ENCODE measurements at places on chromosomes 6 and 20. TPM values are rescaled to one million over a fixed set of nuclear protein-coding genes. Genes with fewer than 3 reads are reported as not detected.

The RAB44 gene
- 0.30 TPM for total RNA-seq

The FRS3 gene
- 2.7 TPM for total RNA-seq

The EPB41L1 gene
- total RNA-seq: 59.2 TPM

The TRDN gene
- not detected for total RNA-seq

The PGBD1 gene
- 2.0 TPM for total RNA-seq

The L3MBTL3 gene
- 13.1 TPM for total RNA-seq

The LPIN3 gene
- 65.3 TPM for total RNA-seq

The EYA4 gene
- 0.05 TPM for total RNA-seq

The ATP9A gene
- 40.2 TPM for total RNA-seq

The DNMT3B gene
- 3.3 TPM for total RNA-seq

The XKR7 gene
- total RNA-seq: 0.07 TPM

The HCRTR2 gene
- not detected for total RNA-seq

The PNPLA1 gene
- total RNA-seq: 0.35 TPM

The ITPR3 gene
- 119 TPM for total RNA-seq

The HSPA12B gene
- 1.5 TPM for total RNA-seq

The KIF25 gene
- 0.21 TPM for total RNA-seq

The BIRC7 gene
- not detected for total RNA-seq

The CAGE1 gene
- not detected for total RNA-seq

The TTK gene
- total RNA-seq: 8.9 TPM

The PDYN gene
- not detected for total RNA-seq

The SOX18 gene
- total RNA-seq: 8.4 TPM

The SLC35D3 gene
- total RNA-seq: 0.15 TPM

The OXT gene
- not detected for total RNA-seq

The CCN2 gene
- total RNA-seq: 19.4 TPM

The ZNF391 gene
- 1.9 TPM for total RNA-seq

The COX4I2 gene
- total RNA-seq: 0.52 TPM

The SCRT2 gene
- not detected for total RNA-seq

The ZC2HC1B gene
- total RNA-seq: not detected

The DAAM2 gene
- 6.9 TPM for total RNA-seq

All from colonic mucosa (tissue), 4 donors.